ENCODE measurements at places on chromosomes 11 and 22.

- no peak for ATAC-seq
These were observed 39.7 kb downstream of the DKK3 start for GRCh38 chr11:11968511-11969280.

DNA sequence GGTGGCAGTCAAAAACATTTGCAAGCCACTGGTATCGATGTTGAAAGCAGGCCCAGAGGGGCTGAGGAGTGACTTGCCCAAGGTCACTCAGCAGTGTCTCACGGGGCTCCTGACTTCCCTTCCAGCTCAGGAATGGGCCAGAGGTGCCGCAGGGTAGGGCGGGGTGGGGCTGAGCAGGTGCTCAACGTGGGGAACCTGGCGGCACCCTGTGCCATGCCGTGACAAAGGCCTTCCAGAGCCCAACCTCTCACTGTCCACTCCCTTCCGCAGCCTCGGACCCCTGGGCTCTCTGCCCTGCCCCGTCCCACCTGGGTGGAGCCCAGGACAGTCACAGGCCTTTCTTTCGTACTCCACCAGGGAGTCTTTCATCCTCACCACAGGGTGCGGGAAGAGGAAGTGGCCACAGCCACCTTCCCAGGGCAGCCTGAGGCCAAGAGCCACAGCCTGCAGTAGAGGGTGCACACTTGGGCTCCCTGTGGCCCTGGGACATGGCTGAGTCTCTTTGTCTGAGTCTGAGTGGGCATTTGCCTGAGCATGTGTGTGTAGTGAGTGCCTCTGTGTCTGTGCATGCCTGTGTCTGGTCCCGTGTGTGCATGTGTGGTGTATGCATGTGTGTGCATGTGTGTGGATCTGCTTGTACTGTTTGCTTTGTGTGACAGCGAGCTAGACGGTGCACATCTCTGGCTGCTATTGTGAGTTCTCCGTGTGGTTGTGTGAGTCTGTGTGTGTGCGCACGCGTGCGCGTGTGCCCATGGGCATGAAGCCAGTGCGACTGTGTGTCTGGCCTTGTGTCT lies 6.0 kb upstream of the LIF start:
- ATAC-seq: no peak

DNA sequence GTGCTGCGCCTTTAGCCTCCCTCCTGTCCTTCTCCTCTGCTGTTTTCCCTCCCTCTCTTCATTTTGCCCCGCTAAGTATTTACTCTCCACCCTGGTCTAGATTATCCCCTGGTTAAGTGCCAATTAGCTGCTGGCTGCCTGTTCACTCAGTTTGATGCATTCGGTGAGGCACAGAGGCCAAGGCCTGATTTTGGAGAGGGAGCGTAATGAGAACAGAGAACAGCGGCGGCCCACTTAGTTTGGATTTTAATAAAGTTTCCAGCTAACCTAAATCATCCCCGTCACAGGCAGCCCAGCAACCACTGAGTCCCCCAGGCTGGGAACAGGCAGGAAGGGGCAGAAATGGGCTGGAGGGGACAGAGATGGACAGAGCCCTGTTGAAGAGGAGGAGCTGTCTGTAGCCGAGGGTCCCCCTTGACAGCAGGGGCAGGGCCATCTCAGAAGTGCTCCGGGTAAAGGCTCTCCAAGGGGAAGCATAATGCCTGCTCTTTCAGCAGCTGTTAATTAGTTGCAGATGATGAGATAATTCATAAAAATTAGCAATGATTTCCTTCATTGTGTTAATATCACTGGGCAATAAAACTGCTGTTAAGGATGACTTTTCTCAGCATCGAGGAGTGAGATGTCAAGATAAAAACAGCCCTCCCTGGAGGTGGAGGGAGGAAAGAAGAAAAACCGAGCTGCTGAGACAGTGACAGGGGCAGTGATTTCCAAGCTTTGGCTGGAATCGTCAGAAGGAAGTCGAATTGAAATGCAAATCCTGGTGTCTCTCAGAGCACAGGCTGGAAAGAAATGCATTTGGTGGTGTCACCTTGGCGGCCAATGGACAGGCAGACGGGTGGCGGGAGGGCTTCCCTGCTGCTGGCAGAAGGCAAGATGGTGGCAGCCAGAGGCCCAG lies 170.1 kb downstream of the GRIK4 start:
- no peak for ATAC-seq

DNA sequence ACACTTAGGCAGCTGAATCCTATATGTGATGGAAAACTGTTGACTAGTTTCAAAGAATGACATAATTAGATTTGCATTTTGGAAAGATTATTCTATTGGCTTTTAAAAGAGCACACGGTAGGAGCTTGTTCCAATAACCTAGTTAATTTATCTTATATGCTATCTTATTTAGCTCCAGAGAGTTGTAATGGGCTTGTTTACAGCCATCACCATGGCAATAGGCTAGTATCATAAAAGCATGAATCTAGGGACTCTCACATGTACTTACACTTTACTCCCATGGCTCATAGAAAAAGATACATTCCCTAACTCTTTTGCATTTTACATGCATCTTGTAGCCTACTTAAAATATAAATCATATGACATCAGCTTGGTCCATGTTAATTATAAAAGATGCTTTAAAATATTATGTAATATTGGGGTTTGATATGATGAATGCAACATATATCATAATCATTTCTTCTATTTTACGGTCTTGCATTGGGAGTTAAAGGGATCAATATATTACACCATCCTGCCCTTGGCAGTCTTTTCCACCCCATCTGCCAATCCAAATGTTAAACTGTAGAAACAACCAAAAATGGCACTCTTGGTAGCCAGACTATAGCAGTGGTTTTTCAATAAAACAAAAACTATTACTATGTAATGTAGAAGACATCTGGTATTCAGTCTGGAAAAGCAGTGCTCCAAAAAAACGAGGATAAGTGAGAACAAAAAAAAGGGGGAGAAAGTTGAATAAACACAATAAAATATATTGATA lies 2254.0 kb downstream of the LRRC4C start:
- ATAC-seq: no peak

- no peak for ATAC-seq
These were observed 123.4 kb downstream of the SWAP70 start for GRCh38 chr11:9787260-9787659.

DNA sequence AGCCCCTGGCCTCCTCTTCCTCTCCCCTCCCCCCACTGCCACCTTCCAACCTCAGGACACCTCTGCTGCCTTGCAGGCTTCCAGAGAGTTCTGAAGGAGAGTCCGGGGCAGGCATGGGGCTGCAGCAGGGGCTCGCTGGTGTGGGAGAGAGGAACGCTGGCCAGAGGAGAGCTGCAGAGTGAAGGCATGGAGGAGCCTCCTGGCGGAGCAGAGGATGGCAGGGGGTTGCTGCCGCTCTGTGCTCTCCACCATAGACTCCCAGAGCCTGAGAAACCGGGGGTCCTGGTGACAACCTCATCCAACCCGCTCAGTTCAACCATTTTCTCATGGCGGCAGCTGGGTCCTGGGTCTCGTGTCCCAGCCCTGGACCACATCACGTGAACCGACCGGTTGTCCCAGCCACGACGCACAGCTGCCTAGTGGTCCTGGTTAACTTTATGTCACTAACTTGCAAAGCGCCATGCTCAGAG lies 17.5 kb downstream of the MRGPRG start:
- ATAC-seq: no peak

DNA sequence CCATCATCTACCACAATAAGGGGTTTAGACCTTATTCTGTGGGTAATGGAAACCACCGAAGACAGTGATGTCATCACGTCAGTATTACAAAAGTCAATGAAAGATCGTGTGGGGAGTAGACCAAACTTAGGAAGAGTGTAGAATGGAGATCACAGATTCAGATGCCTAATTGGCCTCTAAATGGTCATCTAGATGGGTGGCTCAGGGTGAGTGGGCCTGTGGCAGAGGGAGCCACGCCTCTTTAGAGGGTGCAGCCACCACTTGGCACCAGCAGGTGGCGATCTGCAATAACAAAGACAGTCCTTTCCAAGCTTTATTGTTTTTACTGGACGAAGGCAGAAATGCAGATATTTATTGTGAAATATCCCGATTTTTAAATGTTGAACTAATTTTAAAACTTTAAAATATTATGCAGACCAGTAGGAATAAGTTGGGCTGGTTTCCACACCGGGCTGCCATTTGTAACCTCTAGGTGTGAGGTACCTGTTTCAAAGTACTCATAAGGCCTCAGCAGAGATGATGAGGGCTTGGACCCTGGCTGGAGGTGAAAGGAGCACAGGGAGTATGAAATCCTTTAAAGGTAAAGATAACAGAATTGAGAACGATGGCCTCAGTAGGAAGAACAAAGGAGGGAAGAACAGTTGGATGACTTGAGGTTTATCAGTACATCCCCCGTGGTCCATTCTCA lies 222.0 kb downstream of the DBX1 start:
- peak; percentile 58 for ATAC-seq

DNA sequence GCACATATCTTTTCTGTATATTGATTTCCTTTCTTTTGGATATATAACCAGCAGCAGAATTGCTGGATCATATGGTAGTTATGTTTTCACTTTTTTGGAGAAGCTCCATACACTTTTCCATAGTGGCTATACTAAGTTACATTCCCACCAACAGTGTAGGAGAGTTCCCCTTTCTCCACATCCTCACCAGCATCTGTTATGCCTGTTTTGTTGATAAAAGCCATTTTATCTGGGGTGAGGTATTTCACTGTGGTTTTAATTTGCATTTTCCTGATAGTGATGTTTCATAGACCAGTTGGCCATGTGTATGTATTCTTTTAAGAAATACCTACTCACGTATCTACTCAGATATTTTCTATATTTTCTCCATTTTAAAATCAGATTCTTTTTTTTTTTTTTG lies 419.3 kb upstream of the FAT3 start:
- ATAC-seq: no peak

- ATAC-seq: peak; percentile 52
These were observed 37.9 kb upstream of the PRR5 start for GRCh38 chr22:44664149-44664548.

GRCh38 chr11:35602160-35602793 lies 16.0 kb upstream of the FJX1 start:
- ATAC-seq: no peak

DNA sequence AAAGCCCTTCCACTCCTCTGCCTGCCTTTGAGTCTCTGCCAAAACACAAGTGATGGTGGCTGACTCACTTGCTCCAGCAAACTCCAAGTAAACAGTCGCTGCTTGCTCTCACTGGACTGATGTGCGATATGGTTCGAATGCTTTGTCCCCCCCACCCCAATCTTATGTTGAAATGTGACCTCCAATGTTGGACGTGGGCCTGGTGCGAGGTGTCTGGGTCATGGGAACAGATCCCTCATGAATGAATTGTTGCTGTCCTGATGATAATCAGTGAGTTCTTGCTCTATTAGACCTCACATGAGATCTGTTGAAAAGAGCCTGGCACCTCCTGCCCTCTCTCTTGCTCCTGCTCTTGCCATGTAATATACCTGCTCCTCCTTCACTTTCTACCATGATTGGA lies 747.9 kb downstream of the OPCML start:
- ATAC-seq: no peak

DNA sequence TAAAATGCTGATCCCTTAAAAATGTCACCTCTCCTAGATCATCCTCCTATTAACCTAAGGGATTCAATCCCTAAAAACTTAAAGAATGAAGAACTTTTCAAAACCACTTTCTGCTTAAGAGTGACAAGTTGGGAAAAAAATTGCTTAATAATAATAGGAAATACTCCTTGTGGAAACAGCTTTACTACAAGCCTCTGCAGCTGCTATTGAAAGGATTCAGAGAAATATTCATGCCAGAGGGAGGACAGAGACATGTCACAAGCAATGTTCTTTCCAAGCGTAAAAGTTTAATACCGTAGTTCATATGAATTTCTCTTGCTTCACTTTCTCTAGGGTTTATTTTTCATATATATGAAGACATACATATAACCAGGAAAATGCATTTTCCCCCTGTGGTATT lies 98.2 kb downstream of the ARHGAP20 start:
- ATAC-seq: no peak

- no peak for ATAC-seq
These were observed 27.0 kb upstream of the MUC5B start for GRCh38 chr11:1195682-1196515.

GRCh38 chr22:46815132-46815531 lies 52.7 kb downstream of the TBC1D22A start:
- ATAC-seq: no peak

- no peak for ATAC-seq
These were observed 64.6 kb downstream of the FLRT1 start for GRCh38 chr11:64100360-64100759.

GRCh38 chr11:8812438-8812837 lies 98.6 kb upstream of the AKIP1 start:
- ATAC-seq: no peak

- ATAC-seq: no peak
These were observed 348.2 kb downstream of the CADM1 start for GRCh38 chr11:115155978-115156377.

- ATAC-seq: no peak
These were observed 583 bp downstream of the FGF4 start for GRCh38 chr11:69774354-69775162.

GRCh38 chr11:109783840-109784239 lies 309.4 kb upstream of the ZC3H12C start:
- ATAC-seq: no peak

- ATAC-seq: no peak
These were observed 126.3 kb downstream of the ADAMTS15 start for GRCh38 chr11:130574740-130575139.

- no peak for ATAC-seq
These were observed 30.7 kb upstream of the ALX4 start for GRCh38 chr11:44340656-44341055.

DNA sequence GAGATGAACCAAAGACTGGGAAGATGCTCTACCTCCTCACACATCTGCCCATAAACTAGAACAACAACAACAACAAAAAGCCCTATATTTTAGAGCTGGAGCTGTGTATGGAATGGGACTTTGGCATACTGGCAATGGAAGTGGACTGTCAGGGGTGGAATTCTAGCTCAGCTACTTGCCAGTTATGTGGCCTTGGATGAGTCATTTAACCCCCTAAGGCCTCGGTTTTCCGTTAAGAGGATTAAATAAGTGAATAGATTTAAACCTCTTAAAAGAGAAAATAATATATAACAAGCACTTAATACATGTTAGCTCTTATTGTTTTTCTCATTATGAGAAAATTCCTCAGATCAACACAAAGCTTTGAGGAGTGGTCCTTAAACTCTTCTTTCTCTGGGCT lies 195.0 kb downstream of the KIF18A start:
- no peak for ATAC-seq

GRCh38 chr11:74443071-74443864 lies 24.1 kb downstream of the KCNE3 start:
- no peak for ATAC-seq

DNA sequence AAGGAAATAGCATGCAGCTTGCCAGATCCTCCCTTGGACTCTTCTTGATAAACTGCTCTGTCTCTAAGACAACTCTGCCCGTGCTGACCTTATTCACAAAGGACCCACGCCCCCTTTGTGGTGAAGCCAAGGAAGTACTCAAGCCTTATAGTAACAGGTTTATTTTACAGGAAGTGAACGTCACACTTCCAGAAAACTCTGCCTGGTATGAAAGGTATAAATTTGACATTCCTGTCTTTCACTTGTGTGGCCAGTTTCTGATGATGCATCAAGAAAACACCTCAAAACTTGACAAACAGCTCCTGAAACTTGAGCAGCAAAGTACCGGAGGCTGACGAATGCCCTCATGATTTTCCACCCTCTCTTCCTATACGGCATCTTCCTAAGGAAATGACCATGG lies 12.5 kb upstream of the PELI3 start:
- ATAC-seq: peak; percentile 67

- peak; percentile 96 for ATAC-seq
These were observed 277.1 kb downstream of the TTC28 start for GRCh38 chr22:28402539-28402938.
